Activated CD4-positive, alpha-beta memory T cell treated with anti-CD3 and anti-CD28 coated beads, Interleukin-2, amount 10 ng/mL, durations not matched to agents 7 days and 5 days (primary cell): ENCODE measurements at places on chromosomes 16 and 17.
A peak's percentile ranks its signal among the peaks of the same experiment; 100 is the strongest.

DNA sequence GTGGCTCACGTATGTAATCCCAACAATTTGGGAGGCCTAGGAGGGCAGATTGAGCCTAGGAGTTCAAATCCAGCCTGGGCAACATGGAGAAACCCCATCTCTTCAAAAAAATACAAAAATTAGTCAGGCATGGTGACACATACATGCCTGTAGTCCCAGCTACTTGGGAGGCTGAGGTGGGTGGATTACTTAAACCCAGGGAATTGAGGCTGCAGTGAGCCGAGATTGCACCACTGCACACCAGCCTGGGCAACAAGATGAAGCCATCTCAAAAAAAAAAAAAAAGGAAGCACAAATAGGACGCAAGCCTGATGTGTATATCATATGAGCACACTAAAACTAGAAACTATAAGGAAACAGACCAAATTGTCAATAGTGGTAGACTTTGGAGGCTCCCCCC lies 17.1 kb upstream of the FLCN start:
- DNase-seq, result no peak

DNA sequence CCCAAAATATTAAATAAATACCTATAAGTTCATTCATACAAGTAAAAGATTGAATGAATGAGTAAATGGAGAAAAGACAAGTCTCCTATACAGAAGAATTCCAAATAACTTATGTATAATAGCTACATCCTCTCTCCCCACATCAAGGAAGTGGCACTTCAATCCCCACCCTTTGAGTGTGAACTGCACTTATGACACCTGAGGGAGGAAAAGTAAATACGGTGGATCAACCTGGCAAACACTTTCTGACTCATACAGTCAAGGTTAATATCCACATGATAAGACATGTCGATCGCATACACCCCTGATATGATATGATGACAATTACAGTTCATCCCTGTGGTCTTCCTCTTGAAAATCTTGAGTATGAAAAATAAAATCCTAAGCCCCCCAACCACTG lies 18.0 kb downstream of the SLFN12L start:
- no peak for DNase-seq

DNA sequence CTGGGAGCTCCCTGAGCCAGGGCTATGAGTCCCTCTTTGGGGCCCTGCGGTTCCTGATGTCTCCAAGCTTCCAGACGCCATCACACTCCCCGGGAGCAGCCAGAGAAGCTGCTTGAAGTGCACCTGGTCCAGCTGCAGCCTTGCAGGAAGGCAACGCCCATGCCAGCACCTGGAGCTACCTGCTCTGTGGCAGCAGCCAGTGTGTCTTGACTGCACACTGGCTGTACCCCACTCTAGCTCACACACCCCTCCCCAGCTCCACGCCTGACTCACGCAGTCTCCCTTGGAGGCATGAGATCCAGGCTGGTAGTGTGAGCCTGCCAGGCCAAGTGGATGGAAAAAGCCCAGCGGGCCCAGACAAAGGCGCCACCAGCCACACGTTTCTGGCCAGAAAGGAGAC lies 63.3 kb downstream of the USP32 start:
- no peak for DNase-seq

- peak; percentile 24 for DNase-seq
Measured at GRCh38 chr16:72856797-72857196, 191.1 kb downstream of the ZFHX3 start.

DNA sequence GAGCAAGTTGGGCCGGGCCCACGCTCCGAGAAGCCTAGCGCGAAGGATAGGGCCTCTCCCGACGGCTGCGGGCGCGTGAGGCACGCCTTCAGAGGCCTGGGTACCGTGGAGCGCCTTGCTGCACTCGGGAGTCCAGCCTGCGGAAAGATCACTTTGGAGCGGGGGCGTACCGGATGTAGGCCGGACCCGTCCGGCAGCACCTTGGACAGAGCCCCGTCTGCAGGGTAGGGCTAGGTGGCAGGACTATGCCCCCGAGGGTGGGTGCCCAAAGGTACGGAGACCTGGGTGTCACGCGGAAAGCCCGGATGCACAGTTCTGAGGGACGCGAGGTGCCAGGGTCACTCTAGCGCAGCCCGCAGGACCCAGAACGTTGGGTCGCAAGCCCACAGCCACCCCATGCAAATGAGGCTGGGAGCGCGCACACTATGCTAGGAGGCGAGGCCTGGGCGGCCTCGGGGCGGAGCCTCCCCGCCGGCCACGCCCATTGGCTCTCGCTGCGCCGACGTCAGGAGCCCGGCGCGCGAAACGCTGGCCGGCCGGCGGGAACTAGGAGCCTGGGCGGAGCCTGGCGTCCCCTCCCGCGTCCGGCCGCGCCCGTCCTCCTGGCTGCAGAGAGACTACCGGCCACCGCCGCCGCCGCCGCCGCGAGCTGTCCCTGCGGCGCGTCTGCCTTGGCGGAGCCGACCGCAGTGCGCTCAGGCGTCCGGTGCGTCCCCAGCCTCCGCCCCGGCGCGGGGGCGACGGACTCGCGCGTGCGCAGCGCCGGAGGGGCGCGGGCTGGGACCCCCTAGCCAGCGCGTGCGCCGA lies at the start of gene PAQR4:
TSS of gene PAQR4 (plus strand) at position 611 of the 807 bp plus-strand sequence. CDS start 327 bp downstream, outside the sequence.
- DNase-seq, result peak; percentile 88

- DNase-seq, result no peak
Measured at GRCh38 chr17:31726980-31727427, 132.0 kb downstream of the COPRS start.

- no peak for DNase-seq
Measured at GRCh38 chr16:2206780-2207433, 1.7 kb downstream of the MLST8 start.

DNA sequence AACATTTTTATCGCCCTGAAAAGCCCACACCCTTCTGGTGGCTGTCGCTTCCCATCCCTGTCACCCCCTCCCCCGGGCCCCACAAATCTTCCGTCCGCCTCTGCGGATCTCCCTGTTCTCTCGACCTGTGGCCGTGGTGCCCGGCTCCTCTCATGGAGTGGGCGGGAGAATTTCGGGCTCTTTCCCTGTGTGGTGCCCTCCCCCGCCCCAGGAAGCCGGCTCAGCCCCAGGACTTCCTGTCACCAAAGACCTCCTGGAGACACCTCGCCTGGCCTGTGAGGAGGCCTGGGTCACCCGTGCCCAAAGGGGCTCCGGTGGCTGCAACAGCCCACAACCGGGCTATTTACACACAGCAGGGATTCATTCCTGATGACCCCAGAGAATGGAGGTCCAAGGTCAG lies 26.1 kb upstream of the UBE2I start:
- DNase-seq, result no peak

DNA sequence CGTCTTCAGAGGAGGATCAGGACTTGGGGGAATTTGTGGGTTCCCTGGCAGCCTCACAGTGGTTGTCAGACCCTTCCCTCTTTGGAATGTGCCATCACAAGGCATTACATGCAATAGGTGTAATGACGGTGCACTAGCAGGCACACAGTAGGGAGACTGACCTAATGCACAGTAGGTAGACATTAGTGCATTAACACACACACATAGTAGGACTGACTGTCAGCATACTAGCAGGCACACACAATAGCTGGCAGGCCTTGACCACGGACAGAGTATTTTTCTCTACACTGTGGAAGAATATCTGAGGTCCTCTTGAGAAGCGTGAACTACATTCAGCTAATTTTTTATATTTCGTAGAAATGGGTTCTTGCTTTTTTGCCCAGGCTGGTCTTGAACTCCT lies 10.9 kb upstream of the UBALD2 start:
- DNase-seq, result no peak

DNA sequence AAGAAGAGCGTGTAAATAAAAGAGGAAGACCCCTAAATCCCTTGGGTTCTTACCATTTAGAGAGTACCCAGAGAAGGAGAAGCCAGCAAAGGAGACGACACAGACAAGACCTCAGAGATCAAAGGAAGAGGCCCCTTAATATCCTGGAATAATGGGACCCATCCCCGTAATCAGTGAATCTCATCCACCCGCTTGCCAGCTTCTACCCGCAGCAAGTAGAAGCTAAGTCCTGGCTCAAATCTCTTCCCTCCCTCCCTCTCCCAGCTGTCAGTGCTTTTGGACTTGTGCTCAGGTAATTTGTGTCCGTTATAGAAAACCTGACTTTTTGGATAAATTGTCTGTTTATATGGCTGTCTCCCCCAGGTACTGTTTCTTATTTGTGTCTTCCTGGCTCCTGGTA lies 1.9 kb downstream of the LYRM1 start:
- no peak for DNase-seq

- no peak for DNase-seq
Measured at GRCh38 chr17:74480290-74480689, 13.9 kb downstream of the CD300A start.

GRCh38 chr17:46974086-46974485 lies 5.0 kb downstream of the RPRML start:
- no peak for DNase-seq

DNA sequence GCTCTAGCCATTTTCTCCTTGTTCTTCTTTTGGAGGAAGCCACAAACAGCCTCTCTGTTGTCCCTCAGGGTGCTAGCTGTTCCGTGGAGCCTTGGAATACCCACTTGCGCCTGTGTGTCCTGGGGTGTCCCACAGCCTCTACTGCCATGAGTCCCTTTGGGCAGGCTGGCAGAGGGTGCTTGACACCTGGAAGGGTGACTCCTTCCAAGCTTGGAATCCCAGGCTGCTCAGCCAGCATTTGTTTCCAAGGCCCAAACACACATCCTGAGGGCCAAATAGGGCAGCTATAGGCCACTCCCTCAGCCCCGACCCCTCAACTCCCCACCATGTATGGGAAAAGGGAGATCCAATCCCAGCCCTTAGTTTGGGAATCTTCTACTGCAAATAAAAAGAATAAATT lies 14.9 kb downstream of the ZNHIT3 start:
- no peak for DNase-seq

GRCh38 chr16:86459266-86459665 lies 51.1 kb upstream of the FOXF1 start:
- DNase-seq, result no peak

GRCh38 chr17:38338053-38338452 lies 5.7 kb downstream of the GPR179 start:
- no peak for DNase-seq
